Stimulated activated naive B cell treated with anti-CD40 and anti-IgM and Interleukin-4, amounts not matched to agents 10 μg/mL and 1 μg/mL and 100 μg/mL, for 72 hours (primary cell): ENCODE measurements at places on chromosomes 2 and 18.
A peak's percentile ranks its signal among the peaks of the same experiment; 100 is the strongest.

DNA sequence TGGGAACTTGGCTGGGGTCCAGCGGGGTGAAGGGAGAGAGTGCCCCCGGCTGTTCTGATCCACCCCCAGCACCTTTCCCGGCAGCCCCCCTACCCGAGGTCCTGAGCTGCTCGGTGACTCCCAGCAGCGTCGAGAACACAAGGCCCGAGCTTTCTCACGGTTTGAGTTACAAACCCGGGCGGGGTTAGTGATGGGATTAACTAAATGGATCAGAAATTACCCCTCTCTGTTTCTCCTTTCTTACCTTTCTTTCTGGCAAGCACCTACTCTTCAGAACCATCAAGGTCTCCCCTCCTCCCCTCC lies 139.4 kb upstream of the GPC1 start:
- no peak overlapping the region for H3K4me3 ChIP-seq
- DNase-seq, result no peak
- H3K4me1 ChIP-seq, result no peaks in the 10 kb centered on the region
- H3K36me3 ChIP-seq, result no peaks in the 10 kb centered on the region
- H3K27ac ChIP-seq, result no peak overlapping the region

- no peaks in the 10 kb centered on the region for H3K36me3 ChIP-seq
- no peak for DNase-seq
- H3K27me3 ChIP-seq, result no peaks in the 10 kb centered on the region
- H3K4me3 ChIP-seq, result no peak overlapping the region
Observed at GRCh38 chr2:120770641-120771040, 35.0 kb downstream of the GLI2 start.

GRCh38 chr18:25164848-25165811 lies 186.8 kb downstream of the ZNF521 start:
- peak overlapping the region; percentile 79 for H3K4me3 ChIP-seq
- peak overlapping the region; percentile 69 for H3K27ac ChIP-seq
- no peaks in the 10 kb centered on the region for H3K36me3 ChIP-seq
- DNase-seq, result no peak

DNA sequence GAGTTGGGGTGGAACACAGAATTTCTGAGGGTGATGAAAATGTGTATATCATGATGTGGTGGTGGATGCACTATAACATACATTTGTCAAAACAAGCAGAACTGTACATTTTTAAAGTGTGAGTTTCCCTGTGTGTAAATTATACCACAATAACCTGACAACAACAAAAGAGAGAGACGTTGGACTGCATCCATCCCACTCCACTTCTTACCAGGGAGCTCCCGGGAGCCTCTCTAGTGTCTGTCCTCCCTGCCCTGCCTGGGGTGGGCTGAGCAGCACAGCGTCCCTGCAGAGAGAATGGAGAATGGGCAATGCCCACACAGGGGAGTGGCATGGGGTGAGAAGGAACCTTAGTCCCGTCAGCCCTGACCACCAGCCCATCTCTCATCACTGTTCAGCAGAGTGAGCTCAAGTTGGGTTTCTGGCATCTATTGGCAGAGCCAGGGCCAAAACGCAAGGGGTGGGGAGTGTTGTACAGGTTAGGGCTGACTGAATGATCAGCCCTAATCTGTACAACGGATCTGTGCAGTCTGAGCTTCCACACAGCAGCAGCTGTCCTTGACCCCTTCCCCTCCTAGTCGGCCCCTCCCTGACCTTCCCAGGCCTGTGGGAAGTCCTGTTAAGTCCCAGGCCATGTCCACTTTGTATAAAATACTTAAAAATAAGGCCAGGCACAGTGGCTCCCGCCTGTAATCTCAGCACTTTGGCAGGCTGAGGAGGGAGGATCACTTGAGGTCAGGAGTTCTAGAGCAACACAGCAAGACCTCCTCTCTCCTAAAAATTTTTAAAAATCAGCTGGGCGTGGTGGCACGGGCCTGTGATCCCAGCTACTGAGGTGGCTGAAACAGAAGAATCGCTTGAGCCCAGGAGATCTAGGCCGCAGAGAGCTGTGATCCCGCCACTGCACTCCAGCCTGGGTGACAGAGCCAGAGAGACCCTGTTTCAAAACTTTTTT lies 3.3 kb upstream of the PROC start:
- H3K27ac ChIP-seq, result peak overlapping the region; percentile 78
- peak overlapping the region; percentile 11 for H3K4me3 ChIP-seq
- no peaks in the 10 kb centered on the region for H3K27me3 ChIP-seq
- peaks cover 34% of the 10 kb centered on the region for H3K4me1 ChIP-seq
- DNase-seq, result no peak
- H3K36me3 ChIP-seq, result no peaks in the 10 kb centered on the region

DNA sequence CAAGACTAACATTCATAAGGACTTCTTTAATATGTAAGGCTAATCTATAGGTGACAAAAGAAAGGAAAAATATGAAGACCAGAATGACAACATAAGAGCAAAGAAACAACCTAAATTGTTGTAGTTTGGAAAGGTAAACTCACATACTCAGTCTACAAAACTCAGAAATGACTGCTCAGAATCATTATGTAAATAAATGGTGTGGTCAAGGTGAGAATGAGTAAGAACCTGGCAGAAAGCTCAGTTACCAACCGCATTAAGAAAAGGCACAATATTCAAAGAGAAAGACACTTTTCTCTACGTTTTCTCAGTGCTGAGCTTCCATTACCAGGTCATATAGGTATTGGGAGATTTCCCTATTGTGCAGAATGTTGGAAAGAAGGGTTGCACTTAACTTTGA lies 15.8 kb downstream of the ATF2 start:
- peaks cover 36% of the 10 kb centered on the region for H3K4me1 ChIP-seq
- no peak overlapping the region for H3K4me3 ChIP-seq
- DNase-seq, result no peak

GRCh38 chr18:13570216-13570615 lies 156.1 kb downstream of the FAM210A start:
- H3K27me3 ChIP-seq, result no peaks in the 10 kb centered on the region
- H3K27ac ChIP-seq, result peak overlapping the region; percentile 31
- H3K4me1 ChIP-seq, result peaks cover 28% of the 10 kb centered on the region

- H3K27me3 ChIP-seq, result peaks cover 35% of the 10 kb centered on the region
- DNase-seq, result peak; percentile 55
- H3K4me1 ChIP-seq, result peaks cover 12% of the 10 kb centered on the region
- H3K36me3 ChIP-seq, result no peaks in the 10 kb centered on the region
Observed at GRCh38 chr2:231530099-231531011, at the start of gene NMUR1. Gene NMUR1, minus strand, starts transcription at chr2:231530445. Its CDS starts 84 bp downstream, at chr2:231530361.

GRCh38 chr18:13562494-13563029 lies 163.8 kb downstream of the FAM210A start:
- H3K4me1 ChIP-seq, result peaks cover 45% of the 10 kb centered on the region
- H3K36me3 ChIP-seq, result no peaks in the 10 kb centered on the region
- no peaks in the 10 kb centered on the region for H3K27me3 ChIP-seq

DNA sequence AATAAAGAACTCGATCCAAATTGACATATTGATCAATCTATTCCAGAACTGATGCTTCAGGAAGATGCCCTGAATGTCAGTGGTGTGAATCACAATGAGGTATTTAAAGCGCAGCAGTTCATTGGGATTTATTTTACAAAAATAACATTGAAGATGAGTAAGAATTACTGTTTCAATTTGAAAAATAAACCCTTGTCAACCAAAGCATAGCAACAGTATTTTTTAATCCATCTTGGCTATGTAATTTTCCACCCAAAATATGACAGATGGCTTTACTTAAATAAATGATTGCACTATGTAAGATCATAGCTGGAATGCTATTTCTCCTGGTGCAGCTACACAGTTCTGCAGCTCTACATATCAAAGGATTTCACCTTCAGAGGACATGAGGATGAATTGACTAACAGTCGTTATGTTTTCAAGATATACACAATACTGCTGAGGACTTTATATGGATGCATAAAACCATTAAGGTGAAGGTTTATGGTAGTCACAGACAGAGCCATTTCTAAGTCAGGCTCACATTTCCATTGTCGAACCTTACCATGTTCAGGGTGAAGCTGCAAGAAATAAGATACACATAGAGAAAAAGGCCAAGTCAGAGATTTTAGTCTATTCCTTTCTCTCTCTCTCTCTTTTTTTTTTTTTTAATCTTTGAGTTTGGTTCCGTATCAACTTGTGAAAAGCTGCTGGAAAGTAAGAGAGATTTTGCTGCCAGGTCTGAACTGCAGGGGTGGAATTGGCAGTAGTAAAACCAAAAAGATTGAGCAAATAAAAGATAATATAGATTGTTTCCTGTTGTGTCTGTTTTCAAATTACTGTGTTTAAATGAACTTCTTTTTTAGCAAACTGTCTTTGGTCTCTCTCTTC lies 398.0 kb upstream of the CDH20 start:
- H3K4me3 ChIP-seq, result no peak overlapping the region
- no peak overlapping the region for H3K27ac ChIP-seq
- no peak for DNase-seq

GRCh38 chr2:190999949-191000665 lies 13.9 kb downstream of the STAT1 start:
- H3K4me1 ChIP-seq, result peaks cover 16% of the 10 kb centered on the region
- no peak overlapping the region for H3K4me3 ChIP-seq
- DNase-seq, result no peak
- no peaks in the 10 kb centered on the region for H3K27me3 ChIP-seq
- H3K27ac ChIP-seq, result peak overlapping the region; percentile 47

GRCh38 chr18:28459587-28459986 lies 282.7 kb upstream of the CDH2 start:
- H3K36me3 ChIP-seq, result no peaks in the 10 kb centered on the region
- no peak for DNase-seq
- H3K4me3 ChIP-seq, result no peak overlapping the region
- no peaks in the 10 kb centered on the region for H3K27me3 ChIP-seq
- H3K4me1 ChIP-seq, result no peaks in the 10 kb centered on the region

DNA sequence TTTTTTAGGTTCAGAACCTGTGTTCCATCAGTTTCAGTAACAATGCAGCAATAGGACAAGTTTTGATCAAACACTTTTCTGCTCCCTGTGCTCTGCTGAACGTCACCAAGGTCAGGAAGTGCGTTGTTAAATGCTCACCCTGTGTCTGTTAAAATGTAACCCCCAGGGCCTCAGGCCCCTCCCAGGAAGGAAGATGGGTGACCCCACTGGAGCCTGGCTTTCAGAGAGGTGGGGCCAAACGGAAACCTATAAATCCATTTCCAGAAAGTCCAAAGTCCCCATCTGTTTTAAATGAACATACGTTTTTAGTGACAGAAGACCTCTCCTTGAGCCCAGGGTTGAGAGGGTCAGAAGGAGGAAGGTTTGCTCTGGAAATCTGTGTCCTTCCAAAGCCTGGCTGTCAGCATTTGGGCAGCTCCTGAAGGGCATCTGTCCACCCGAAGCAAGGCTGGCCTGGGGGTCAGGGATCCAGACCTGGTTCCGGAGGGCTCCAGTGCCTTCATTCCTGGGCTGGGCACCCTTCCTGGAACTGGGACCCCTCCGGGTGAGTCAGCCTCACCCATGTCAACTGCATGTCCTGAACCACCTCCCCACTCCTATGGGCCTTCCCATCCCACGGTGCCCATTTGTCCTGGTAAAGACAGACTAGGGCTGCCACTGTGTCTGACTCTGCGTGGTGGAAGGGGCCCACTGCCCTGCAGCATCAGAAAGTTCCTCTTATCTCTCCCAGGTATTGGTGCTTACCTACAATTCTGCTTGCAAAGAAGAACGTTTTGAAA lies 117.4 kb upstream of the COPS8 start:
- H3K27ac ChIP-seq, result no peak overlapping the region
- H3K4me3 ChIP-seq, result no peak overlapping the region
- H3K27me3 ChIP-seq, result peaks cover 11% of the 10 kb centered on the region
- no peaks in the 10 kb centered on the region for H3K36me3 ChIP-seq

GRCh38 chr2:107419191-107419590 lies 407.5 kb upstream of the RGPD4 start:
- H3K36me3 ChIP-seq, result no peaks in the 10 kb centered on the region
- H3K27ac ChIP-seq, result no peak overlapping the region
- DNase-seq, result no peak
- no peaks in the 10 kb centered on the region for H3K27me3 ChIP-seq

DNA sequence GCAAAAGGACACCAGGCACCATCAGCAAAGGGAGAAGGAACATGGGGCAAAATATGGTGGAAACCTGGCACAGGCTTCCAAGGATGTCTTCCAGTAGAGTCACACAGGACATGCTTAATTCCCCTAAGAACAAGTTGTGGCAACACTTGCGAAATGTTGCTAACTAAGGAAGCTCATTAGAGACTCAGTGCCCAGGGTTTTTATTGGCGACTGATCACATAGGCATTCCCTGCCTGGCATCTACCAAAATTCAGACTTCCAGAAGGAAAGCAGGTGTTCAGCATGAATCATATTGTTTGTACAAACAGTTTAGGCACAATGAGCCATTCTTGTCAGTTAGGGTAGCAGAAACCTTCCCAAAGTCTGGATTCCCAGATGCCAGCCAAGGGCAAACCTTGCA lies 25.7 kb downstream of the SLC4A1AP start:
- H3K27ac ChIP-seq, result no peak overlapping the region
- no peak for DNase-seq
- no peaks in the 10 kb centered on the region for H3K4me1 ChIP-seq

GRCh38 chr18:9189491-9189890 lies 52.9 kb downstream of the ANKRD12 start:
- no peak for DNase-seq
- no peaks in the 10 kb centered on the region for H3K27me3 ChIP-seq
- H3K4me3 ChIP-seq, result no peak overlapping the region
- peaks cover 17% of the 10 kb centered on the region for H3K4me1 ChIP-seq
- peaks cover 45% of the 10 kb centered on the region for H3K36me3 ChIP-seq

DNA sequence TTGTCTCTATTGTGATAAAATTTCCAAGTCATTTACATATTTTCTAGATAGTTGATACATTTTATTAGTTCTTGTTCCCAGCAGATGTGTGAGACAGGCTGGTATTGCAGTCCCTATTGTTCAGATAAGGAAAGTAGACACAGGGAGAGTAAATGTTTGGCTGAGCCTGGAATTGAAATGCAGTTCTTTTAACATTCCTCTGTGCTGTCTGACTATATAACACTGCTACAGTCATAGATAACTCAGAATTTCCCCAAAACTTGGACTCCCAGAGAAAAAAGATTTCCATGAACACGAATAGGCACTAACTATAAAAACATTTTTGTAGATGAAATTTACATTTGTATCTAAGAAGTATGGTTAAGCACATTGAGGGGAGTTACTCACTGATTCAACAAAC lies 71.4 kb downstream of the PLCL1 start:
- H3K4me3 ChIP-seq, result no peak overlapping the region
- H3K4me1 ChIP-seq, result no peaks in the 10 kb centered on the region

DNA sequence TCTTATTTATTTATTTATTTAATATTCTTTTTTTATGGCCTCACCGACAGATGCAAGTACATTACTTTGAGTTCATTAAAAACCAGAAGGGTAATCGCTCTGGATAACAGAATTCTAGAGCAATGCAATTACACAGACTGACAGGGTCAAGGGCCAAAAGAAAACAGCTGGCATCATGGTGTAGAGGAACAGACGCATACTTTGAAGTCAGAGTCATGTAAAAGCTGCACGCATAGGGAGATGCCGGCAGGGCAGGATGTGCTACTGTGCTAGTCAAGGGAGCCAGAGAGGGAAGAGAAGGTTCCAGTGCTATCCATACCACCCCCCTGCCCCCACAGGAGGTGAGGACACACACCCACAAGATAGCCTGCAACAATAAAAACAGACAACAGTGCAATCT lies 115.2 kb upstream of the TFCP2L1 start:
- H3K27me3 ChIP-seq, result no peaks in the 10 kb centered on the region
- no peak overlapping the region for H3K27ac ChIP-seq
- peaks cover 1% of the 10 kb centered on the region for H3K4me1 ChIP-seq
- H3K4me3 ChIP-seq, result no peak overlapping the region
- H3K36me3 ChIP-seq, result peaks cover 60% of the 10 kb centered on the region

- peak; percentile 56 for DNase-seq
- H3K4me1 ChIP-seq, result peaks cover 23% of the 10 kb centered on the region
- no peaks in the 10 kb centered on the region for H3K27me3 ChIP-seq
- peaks cover 12% of the 10 kb centered on the region for H3K36me3 ChIP-seq
Observed at GRCh38 chr2:39494784-39495251, 57.7 kb upstream of the MAP4K3 start.

GRCh38 chr2:37156071-37156856 lies 516 bp downstream of the EIF2AK2 start:
- H3K4me1 ChIP-seq, result peaks cover 32% of the 10 kb centered on the region
- peaks cover 30% of the 10 kb centered on the region for H3K36me3 ChIP-seq
- peak; percentile 14 for DNase-seq
- no peaks in the 10 kb centered on the region for H3K27me3 ChIP-seq
